ENCODE measurements at places on chromosomes 7 and 10. TPM values are rescaled to one million over a fixed set of nuclear protein-coding genes. Genes with fewer than 3 reads are reported as not detected.
A peak's percentile ranks its signal among the peaks of the same experiment; 100 is the strongest.

SPDYE3 gene
- total RNA-seq: not detected

AGR2 gene
- not detected for total RNA-seq

ATG9B gene
- not detected for total RNA-seq

- DNase-seq: no peak
Measured at GRCh38 chr10:111146025-111146640, 69.3 kb downstream of the ADRA2A start.

DNA sequence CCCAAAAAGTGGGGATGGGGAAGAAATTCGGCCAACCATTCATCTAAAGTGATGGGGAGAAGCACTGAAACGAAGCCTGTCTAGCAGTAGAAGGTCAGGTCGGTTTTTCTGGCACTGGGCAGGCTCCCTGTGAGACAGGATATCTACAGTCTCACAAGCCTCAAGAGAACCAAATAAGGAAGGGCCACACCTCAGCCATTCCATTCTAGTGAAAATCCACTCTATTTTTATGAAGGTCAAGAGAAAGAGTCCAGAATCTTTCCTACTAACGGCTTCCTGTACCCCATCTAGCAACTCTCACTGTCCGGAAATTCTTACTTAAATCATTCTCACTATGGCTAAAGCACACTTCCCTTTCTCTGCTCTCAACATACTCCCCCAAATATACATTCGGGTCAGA lies 267.1 kb downstream of the PRPF18 start:
- no peak for DNase-seq

- peak; percentile 18 for DNase-seq
Measured at GRCh38 chr10:104253606-104254410, 884 bp upstream of the GSTO1 start.

DNA sequence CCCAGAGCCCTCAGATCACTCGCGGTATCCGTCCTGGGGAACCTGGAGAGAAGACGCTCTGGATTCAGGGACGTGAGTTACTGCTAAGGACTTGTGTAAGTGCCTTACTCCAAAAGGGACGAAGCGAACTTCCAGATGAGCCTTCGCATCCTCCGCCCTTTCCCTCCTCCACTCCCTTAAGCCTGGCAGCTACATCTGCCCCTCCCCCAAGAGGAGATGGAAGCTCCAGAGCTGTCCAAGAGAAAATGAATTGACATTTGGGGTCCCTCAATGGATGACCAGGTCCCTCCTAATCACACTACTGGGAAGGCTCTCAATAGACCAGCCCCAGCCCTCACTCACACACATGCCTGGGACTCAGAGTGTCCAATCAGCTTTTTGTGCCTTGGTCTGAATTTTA lies 31.3 kb upstream of the GDF10 start:
- DNase-seq: no peak

GRCh38 chr10:93567277-93568104 lies 1.0 kb downstream of the FFAR4 start:
- DNase-seq: no peak

DNA sequence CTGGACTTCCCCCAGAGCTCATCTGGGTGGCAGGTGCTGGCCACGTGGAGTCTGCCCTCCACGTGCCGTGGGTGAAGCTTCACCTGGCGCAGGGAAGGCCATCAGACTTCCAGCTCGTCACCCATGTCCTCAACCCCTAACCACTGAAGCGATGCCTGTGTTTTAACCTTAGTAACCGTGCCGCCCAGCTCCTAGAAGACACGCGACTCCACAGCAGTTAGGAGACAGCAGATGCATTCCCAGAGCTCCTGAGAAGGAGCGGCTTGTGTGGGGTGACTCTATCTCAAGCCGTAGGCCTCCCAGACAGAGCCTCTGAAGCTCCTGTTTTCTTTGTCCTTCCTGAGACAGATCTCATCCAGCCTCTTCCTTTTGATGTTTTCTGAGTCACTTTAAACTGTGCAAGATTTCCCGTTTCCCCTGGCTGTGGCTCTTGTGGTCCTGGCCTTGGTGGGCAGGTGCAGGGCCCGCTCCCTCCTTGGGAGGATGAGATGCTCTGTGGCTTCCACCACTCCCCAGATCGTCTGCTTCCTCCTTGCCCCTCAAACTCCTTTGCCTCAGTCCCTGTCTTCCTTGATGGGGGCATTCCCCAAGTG lies 41.4 kb upstream of the AP5Z1 start:
- no peak for DNase-seq

DNA sequence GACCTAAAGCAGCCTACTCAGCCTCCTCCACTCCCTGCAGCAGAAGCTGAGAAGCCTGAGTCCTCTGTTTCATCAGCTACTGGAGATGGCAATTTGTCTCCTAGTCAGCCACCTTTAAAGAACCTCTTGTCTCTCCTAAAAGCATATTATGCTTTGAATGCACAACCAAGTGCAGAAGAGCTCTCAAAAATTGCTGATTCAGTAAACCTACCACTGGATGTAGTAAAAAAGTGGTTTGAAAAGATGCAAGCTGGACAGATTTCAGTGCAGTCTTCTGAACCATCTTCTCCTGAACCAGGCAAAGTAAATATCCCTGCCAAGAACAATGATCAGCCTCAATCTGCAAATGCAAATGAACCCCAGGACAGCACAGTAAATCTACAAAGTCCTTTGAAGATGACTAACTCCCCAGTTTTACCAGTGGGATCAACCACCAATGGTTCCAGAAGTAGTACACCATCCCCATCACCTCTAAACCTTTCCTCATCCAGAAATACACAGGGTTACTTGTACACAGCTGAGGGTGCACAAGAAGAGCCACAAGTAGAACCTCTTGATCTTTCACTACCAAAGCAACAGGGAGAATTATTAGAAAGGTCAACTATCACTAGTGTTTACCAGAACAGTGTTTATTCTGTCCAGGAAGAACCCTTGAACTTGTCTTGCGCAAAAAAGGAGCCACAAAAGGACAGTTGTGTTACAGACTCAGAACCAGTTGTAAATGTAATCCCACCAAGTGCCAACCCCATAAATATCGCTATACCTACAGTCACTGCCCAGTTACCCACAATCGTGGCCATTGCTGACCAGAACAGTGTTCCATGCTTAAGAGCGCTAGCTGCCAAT lies 202.2 kb downstream of the ZEB1 start:
- no peak for DNase-seq

GRCh38 chr7:40482845-40483244 lies 348.0 kb downstream of the SUGCT start:
- DNase-seq: no peak

DNA sequence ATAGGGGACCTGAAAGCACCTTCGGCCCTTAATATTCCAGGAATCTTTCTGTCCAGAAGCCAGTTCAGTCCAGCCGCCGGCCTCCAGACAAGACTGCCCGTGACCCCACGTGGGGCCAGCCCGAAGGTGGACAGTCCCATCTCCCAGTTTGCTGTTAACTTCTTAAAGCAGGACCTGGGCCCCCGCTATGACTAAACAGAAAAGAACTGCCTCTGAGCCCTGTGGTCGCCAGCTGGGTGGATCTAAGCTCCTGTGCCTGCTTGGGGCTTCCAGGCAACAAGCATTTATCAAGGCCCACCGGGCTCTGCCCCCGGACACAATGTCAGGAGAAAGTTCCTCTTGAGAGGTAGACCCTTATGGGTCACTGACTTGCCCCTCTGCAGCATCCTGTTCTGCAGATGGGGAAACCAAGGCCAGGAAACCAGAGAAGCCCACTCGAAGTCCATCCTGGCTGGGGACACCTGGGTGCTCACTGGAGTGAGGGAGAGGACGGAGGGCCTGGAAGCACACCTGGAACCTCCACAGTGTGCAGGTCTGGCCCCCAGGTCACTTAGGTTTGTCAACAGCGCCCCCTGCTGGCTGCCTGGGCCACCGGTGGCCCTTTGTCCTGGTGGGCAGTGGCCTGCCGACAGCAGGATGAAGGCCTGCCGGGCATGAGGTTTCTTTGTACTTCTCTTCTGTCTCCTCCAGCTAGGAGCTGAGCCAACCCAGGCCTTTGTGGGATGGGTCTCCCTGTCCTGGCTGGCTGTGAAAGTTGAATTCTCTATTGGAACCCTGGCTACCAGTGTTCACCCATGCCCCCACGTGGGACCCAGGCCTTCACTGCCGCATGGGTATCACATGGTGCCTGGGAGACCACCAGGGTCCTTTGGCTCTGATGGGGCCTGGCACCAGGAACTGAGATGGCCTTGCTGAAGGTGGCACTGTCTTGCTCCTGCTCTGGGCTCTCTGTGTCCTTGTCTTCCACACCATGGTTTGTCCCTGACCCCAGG lies 128.0 kb downstream of the ZMIZ1 start:
- DNase-seq: peak; percentile 53

DNA sequence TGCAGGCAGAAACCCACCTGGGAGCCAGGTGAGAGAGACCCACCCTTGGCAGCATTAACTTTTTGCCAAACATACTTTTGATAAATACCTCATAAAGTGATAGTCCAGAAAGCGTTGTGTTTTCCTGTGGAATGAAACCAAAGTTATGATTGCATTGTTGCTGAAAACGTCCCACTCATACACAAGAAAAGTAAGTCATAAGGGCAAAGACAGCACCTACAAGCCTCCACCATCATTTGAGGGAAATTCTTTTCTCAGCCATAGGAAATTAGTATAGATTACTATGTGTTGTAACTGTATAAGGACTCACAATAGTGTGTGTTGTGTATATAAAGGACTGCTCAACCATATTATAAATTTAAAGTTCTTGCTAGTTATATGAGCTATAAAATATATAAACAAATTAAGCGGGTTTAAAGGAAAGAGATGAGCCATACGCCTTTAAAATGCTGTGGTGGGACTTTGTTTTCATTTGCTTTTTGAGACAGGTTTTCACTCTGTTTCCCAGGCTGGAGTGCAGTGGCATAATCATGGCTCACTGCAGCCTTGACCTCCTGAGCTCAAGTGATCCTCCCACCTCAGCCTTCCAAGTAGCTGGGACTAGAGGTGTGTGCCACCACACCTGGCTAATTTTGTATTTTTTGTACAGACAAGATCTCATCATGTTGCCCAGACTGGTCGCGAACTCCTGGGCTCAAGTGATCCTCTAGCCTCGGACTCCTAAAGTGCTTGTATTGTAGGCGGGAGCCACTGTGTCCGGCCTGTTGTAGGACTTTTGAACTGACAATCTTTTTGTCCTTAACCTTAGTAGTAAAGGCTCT lies 160.8 kb downstream of the PKD1L1 start:
- DNase-seq: no peak
